Activated naive CD4-positive, alpha-beta T cell treated with anti-CD3 and anti-CD28 coated beads, Interleukin-2, amount 10 ng/mL, durations not matched to agents 7 days and 5 days (primary cell): ENCODE measurements at places on chromosomes 12 and 14.

- no peak for DNase-seq
These were observed 310.1 kb downstream of the SYT1 start for GRCh38 chr12:79174626-79175025.

- DNase-seq, result no peak
These were observed 53.6 kb downstream of the AKAP6 start for GRCh38 chr14:32382704-32383103.

DNA sequence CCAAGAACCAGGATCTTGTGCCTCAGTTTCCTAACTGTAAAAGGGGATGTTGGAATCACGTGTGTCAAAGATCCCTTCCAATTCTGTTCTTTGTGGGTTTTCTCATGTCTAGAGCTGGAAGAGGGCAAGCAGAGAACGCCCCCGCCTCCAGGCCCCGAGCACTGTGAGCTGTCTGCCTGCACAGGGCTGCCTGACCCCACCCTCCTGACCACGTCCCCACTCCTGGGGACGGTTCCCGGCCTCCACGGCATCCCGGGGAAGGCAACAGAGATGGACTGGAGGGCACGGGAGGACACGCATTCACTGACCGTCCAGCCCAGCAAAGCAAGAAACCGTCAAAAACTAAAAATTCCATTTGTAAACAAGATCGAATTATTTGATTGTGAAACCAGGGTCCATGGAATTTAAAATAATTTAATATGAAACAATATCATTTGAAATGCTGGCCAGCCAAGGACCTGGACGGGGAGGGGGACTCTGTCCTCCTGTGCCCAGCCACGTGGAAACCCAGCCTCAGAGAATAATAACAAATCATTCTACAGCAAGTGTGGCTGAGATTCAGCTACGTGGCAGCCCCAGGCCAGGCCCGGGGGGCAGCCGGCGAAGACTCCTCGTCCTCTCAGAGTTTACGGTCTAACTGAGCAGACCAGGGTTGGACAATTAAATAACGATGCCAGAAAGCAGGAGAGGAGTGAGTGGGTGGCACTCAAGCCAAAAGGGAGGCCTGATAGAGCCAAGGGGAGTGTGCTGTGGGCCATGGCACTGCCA is 87.3 kb upstream of the DIO3 start:
- DNase-seq, result no peak

GRCh38 chr14:61466249-61466904 is 145.0 kb downstream of the PRKCH start:
- DNase-seq, result no peak

- peak; percentile 42 for DNase-seq
These were observed 430 bp downstream of the SLC41A2 start for GRCh38 chr12:104957719-104958000.

GRCh38 chr14:68139431-68140075 is 320.0 kb downstream of the RAD51B start:
- no peak for DNase-seq

- no peak for DNase-seq
These were observed 30.6 kb downstream of the LRCOL1 start for GRCh38 chr12:132579744-132580143.

DNA sequence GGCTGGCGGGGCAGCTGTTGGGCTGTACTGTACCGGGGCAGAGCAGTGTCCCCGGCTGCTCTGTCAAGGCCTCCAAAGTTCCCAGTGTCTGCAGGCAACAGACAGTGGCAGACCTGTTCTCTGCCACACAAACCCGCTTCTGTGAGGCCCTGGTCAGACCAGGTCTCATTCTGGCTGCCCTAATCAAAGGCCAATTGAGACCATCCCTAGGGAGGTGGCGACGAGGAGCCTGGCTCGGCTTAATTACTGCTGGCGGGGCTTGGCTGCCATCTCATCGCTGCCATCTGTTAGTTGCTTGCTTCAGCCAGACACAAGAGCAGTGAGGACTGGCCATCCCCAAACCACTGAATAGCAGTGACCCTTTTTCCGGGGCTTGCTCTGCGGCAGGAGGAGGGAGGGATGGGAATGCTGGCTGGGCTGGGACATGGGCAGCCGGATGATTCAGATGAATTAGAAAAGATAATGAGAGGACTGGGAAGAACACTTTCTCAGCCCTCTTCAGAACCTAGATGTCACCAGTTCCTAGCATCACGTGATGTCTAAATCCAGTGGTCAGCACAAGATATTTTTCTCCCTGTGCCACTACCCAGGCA is 24.5 kb downstream of the ERG28 start:
- no peak for DNase-seq

GRCh38 chr14:106883218-106883692 is 1356.9 kb downstream of the TMEM121 start:
- peak; percentile 45 for DNase-seq

DNA sequence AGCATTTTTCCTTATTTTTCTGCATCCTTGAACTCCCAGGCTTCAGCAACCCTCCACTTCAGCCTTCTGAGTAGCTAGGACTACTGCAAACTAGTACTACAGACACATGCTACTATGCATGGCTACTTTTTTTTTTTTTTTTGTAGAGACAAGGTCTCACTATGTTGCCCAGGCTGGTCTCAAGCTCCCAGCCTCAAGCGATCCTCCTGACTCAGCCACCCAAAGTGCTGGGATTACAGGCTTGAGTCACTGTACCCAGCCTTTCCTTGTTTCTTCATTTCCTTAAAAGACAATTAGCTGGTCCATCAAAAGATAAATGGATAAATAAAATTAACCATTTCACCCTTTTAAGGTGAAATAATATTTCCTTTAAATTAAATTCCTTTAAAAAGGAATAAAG is 205.8 kb downstream of the SPTSSA start:
- DNase-seq, result no peak

DNA sequence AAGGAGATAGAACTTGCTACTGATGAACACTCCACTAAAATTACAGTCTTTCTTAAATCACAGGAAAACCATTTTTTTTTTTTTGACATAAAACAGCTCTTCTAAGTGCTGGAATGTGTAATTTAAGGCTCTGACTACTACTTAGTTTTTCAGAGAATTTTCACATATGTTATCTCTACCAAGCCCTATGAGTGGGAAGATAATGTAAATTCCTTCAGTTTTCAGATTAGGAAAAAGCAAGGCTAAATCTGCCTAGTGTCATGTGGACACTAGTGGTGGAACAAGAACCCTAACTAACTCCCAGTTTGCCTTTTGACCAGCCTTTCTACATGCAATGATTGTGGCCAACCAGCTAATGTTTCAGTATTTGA is 37.3 kb upstream of the CSRP2 start:
- no peak for DNase-seq

DNA sequence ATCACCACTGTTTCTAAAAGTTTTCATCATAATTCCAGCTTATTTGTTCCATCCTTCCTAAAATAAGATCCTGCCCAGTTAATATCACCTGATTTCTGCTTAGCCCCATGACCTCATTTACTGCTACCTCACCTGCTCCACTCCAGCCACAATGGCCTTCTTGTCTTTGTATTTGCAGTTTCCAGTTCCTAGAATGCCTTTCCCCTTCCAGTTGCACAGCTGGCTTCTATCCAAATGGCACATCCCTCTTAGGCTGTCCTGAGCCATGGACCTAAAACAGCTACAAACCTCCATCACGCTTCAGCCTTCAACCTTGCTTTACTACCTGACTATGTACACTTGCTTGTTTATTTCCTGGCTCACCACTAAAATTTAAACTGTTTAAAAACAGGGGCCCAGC is 6.5 kb upstream of the LGMN start:
- DNase-seq, result no peak

- DNase-seq, result no peak
These were observed 184.3 kb downstream of the ADGRD1 start for GRCh38 chr12:131137836-131138637.

GRCh38 chr12:67482751-67483661 is 165.5 kb upstream of the DYRK2 start:
- peak; percentile 82 for DNase-seq

DNA sequence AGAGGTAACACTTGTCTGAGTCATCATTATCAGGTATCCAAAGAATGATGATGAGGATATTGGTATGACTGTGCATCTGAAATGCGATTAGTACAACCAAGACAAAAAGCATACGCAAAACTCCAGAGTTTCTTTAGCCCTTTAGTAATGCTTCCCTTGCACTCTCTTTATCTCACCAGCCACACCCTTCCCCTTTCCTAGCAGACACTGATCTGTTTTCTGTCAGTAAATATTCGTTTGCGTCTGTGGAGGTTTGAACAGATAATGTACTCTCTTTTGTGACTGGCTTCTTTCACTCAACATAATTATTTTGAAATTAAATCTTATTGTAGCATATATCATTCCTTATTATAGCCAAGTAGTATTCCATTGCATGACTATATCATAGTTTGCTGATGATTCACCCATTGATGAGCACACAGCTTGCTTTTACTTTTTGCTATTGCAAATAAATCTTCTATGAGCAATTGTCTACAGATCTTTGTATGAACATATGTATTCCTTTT is 775.7 kb downstream of the SLC6A15 start:
- no peak for DNase-seq

DNA sequence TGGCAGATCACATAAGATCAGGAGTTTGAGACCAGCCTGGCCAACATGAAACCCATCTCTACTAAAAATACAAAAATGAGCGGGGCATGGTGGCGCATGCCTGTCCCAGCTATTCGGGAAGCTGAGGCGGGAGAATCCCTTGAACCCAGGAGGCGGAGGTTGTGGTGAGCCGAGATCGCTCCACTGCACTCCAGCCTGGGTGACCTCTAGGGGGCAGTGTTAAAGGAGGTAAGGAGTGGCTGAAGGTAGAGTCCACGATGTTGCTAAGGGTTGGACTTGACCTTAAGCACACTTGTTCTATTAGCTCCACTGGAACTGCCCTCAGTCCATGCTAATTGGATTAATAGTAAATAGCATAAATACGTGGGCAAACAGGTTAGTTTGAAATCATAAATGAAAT is 62.4 kb upstream of the PSMC1 start:
- DNase-seq, result peak; percentile 29

GRCh38 chr14:92309968-92310530 is 12.9 kb upstream of the SLC24A4 start:
- DNase-seq, result no peak

- DNase-seq, result no peak
These were observed 39.9 kb downstream of the TMEM132D start for GRCh38 chr12:129863938-129864337.

- DNase-seq, result no peak
These were observed 12.0 kb upstream of the PTPRQ start for GRCh38 chr12:80432061-80432460.

- DNase-seq, result no peak
These were observed 116.3 kb downstream of the ZFP36L1 start for GRCh38 chr14:68676511-68676943.

DNA sequence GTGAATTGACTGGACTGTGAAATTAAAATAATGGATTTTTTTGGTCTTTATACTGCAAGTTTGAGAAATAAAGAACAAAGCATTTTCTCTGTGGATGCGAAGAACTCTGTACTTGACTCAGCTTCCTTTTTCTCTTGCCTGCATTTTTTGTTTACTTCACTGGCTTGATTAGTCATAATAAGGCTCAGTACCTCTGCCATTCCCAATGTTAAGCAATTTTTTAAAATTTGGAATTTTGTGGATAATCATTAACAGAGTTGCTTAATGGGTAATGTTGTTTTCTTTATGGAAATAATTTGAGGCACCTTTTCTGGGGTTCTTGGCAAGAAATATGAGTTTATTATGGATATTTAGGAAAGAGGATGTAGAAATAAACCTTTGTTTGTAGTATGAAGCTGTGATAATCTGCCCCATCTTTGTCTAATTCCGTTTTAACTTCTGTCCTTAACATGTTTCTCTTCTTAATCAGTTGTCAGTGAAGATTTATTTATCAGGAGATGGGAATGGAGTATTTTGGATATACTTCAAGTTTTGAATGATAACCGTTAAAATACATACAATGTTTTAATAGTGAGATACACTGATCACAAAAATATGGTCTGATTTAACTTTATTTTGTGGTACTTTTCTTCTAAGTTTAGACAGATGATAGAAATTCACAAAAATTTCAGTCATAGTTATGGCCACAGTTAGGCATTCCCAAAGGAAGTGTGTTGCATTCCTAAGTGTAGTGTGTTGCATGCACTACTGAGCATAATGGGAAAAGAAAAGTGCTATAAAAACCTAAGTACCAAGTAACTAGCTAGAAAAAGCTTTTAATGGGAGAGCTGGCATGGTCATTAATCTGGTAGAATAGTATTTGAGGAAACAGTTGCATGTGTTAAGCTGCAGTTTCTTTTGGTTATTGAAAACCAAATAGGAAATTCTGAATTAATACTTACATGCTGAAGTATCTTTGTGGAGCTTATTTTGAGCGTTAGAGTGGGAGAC is 27.7 kb downstream of the WNK1 start:
- DNase-seq, result no peak

DNA sequence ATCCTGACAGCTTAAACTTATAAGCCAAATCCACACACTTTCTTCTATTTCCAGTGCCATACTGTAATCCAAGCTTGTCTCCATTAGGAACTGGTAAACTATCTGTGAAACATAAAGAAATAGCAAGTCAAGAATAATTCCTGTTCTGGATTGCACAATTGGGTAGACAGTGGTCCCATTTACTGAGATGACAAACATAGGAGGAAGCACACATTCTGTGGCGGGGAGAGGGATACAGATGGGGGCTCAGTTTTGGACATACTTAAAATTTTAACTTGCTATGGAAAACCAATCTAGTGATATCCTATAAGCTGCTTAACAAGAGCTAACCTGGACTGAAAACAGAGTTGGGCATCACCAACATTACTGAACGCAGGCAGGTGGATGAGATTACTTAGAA is 16.3 kb downstream of the MAP4K5 start:
- no peak for DNase-seq

GRCh38 chr14:27267876-27268275 is 670.0 kb upstream of the NOVA1 start:
- DNase-seq, result no peak

GRCh38 chr12:53289891-53290290 is 5.5 kb upstream of the PFDN5 start:
- no peak for DNase-seq

DNA sequence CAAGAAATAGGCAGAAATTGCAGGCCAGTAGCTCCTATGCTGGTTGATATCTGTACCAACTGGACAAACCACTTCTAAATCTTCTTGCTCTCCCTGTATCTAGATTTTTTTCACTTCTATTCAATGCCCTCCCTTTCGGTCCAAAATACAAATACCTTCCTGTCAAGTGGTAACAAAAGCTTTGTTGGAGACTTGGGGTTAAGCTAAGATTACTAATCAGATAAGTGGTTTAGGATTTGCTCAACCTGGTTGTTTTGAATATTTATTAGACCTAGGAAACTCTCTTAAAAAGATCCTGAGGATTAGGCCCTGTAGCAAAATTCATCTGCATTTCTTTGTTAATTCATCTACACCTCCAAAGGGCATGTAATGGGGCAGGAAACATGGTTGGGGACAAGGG is 410.1 kb downstream of the NAV3 start:
- no peak for DNase-seq

- no peak for DNase-seq
These were observed 7.3 kb downstream of the GPR68 start for GRCh38 chr14:91237219-91237618.

GRCh38 chr14:75751296-75751695 is 90.2 kb downstream of the TTLL5 start:
- no peak for DNase-seq
